ENCODE measurements at places on chromosomes 12 and 14.

GRCh38 chr14:32078023-32078857 lies 1.1 kb downstream of the ARHGAP5 start:
- DNase-seq = peak; percentile 50

- DNase-seq = no peak
Observed at GRCh38 chr12:46430340-46430948, 57.9 kb upstream of the SLC38A2 start.

DNA sequence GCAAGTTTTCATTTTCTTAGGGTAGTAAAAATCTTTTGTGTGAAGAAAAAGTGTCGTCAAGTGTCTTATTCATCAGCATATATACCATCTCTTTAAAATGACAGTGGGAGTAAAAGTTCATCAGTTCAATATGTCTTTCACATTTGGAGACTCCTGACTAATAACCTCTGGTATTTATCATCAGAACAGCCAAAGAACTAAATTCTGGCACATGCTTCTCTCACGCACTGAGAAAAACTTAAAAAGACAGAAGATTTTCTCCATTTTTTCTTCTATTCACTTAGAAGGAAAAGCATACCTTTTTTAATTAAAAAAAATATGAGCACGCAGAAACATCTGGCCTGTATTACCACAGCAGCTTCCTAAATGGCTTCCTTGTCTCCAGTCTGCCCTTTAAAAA lies 265.7 kb downstream of the AKAP6 start:
- no peak for DNase-seq

DNA sequence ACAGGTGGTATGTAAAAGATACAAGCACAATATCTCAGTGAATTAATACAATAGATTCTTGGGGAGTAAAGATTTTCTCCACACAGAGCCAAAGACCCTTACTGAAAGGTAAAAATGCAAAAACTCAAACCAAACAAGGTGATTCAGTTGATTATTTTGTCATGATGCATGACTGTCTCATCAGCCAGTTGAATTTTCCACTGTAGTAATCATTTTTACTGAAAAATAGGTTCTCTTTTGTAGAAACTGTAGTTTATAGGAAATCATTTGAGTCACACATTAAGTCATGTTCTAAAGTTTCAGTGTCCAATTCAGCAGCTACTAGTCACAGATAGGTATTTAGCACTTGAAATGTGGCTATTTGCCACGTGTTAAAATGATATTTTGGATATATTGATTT lies 53.6 kb downstream of the PPFIA2 start:
- no peak for DNase-seq

DNA sequence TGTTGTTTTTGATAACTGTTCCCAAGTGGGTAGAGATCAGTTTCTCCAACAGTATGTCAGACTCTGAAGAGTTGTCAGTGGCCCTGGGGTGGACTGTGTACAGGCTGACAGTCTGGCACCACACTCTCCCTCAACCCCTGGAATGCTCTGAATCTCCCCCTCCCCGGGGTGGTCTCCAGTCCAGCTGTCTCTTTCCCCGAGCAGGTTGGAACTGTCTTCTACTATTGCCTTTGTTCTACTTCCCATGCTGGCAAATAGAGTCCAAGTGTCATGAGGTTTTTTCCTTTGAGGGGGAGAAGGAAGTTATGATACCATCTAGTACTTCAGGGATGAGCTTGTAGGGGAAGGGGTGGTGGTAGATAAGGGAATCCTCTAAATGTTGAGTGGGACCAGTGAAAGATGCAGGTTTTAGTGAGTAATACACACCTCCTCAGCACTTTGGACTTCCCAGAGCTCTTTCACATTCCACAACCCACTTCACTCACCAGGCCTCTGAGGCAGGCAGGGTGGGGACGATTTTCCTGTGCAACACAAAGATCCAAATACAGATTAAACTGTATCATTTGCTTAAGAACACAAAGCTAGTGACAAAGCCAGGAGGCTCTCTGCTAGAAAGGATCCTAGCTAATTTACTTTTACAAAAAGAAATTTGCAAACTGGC lies 170.7 kb upstream of the GZMB start:
- no peak for DNase-seq

- no peak for DNase-seq
Observed at GRCh38 chr12:43969882-43970281, 134.0 kb downstream of the TMEM117 start.

DNA sequence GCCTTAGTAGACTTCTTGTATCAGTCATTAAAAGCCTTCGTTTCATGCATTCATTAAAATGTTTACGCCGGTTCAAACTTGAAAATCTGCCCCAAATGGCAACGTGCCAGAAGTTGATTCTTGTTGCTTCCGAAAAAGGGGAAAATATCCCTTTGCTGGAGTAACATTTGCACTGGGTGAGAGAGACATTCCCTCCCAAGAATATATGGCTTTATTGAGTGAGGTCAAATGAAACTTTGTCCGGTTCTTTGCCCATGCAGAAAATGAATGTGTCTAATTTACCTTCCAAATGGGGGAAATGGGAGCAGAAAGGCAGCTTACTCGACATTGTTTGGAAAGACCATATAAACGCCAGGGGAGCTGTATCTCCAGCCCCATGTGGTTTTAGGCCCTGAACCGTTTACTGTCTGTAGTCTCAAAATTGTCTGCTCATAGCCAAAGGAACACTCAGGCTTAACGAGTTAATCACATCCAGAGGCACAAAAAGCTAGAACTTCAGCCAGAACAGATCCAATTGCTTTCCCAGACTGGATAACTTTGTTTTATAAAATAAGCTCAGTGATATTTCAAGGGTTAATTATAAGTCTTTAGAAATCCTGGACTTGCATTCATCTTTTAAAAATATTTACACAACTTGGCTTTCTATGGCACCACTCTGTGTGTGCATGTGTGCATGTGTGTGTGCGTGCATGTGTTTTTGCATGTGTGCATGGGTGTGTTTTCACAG lies 2.9 kb upstream of the EMP1 start:
- no peak for DNase-seq

- no peak for DNase-seq
Observed at GRCh38 chr14:106094654-106095189, 568.3 kb downstream of the TMEM121 start.

GRCh38 chr14:68160779-68161546 lies 341.4 kb downstream of the RAD51B start:
- no peak for DNase-seq

- no peak for DNase-seq
Observed at GRCh38 chr14:53620317-53620716, 336.3 kb downstream of the BMP4 start.

DNA sequence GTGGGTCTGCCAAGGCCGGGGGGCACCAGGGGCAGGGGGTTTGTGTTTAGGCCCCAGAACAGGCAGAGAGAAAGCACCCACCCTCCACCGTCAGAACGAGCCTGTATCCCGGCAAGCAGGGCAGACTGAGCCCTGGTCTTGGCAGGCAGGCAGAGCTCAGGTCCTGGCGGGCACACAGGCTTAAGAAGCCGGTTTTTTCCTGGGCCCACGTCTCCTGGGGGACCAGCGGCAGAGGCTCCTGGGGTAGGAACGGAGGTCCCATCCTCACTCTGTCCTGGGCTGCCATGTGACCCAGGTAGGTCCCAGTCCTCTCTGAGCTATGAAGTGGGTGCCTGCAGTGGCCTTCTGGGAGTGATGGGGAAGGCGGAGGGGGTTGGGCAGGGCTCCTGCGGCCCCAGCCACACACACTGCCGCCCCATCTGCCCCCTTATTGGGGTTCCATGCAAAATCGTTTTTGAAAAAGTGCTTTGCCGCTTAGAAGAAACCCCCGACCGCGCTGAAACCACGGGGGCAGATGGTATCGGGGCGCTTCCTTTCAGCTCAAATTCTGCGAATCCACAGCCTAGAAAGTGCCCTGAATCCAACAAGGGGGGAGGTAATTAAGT lies 24.2 kb downstream of the SH2B3 start:
- no peak for DNase-seq

- no peak for DNase-seq
Observed at GRCh38 chr14:69670093-69670492, 58.7 kb downstream of the SUSD6 start.

DNA sequence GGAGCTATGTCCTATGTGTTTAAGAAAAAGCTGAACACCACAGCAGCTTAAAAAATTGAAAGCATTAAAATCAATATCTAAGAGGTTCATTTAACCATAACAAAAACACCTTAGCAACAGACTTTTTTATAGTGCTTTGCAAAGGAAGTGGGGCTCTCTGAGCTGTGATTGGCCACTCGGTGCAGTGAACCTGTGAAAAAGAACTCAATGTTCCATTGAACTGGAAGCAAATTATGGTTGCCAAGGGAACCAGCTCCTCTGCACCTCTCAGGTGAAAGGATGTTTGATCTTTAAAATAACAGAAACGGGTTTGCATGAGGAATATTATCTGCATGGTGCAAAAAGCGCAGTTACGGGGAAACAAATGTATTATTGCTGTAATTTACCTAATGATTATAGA lies 149.4 kb downstream of the SNAPC1 start:
- DNase-seq = no peak

DNA sequence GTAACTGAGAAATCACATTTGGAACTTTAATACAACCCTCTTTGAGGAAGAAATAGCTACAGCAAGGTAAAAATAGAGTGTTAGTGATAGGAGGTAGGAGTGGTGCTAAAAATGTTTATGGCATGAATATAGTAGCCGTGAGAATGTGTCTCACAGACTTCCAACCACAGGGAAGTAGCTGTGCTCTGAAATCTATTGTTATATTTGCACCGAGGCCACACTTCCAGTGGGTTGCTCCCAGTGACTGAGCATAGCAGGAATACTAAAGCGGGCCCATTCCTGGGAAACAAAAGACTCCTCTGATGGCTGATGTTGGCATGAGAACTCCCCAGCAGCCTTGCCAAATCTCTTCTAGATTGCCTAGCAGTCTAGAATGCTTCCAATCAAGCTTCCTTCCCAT lies 174.1 kb upstream of the PLXNC1 start:
- no peak for DNase-seq

GRCh38 chr14:75361751-75362433 lies 65.9 kb upstream of the JDP2 start:
- DNase-seq = no peak

GRCh38 chr12:55713721-55714120 lies 2.1 kb upstream of the BLOC1S1 start:
- no peak for DNase-seq

- DNase-seq = peak; percentile 96
Observed at GRCh38 chr14:103562429-103563225, at the start of the genes BAG5 and COA8. BAG5 (minus strand) TSS chr14:103562657; CDS start chr14:103561164, 1,493 bp downstream. COA8 (plus strand) TSS chr14:103562960; CDS start chr14:103563002, 42 bp downstream.

GRCh38 chr14:72892103-72892878 lies 1.6 kb downstream of the DPF3 start:
- DNase-seq = peak; percentile 62

- DNase-seq = peak; percentile 80
Observed at GRCh38 chr12:6199531-6200255, 507 bp upstream of the CD9 start.

DNA sequence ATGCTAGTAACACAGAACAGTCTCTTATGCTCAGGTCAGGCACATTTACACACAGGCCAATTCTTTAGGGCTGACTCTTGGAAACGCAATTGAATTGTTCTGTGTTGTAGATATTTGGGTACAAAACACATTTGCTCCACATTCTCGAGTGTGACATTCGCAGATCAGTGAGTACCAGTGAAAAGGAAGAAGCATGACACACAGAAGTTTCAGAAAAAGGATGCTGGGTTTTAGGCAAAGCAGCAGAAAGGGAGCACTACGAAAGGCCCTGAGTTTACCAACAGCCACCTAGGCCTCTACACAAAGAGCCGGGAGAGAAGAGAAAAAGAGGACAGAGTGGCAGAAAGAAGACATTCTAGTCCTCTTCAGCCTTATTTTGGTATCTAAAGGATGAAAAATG lies 254.4 kb upstream of the BTG1 start:
- no peak for DNase-seq

DNA sequence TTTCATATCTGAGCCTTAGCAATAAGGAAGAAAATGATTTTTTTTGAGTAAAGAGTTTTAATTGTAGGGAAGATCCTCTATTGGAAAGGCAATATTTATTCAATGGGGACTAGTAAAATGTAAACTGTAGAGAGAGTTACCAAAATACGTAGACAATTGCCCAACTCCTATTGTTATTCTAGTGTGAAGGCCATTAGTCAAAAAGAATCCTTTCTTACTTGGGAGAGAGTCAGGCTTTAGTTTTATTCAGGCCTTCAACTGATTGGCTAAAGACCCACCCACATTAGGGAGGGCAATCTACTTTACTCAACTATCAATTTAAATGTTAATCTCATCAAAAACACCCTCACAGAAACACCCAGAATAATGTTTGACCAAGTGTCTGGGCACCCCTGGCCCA lies 485.8 kb upstream of the ATXN7L3B start:
- DNase-seq = no peak

GRCh38 chr14:38291681-38292467 lies 36.0 kb upstream of the CLEC14A start:
- DNase-seq = no peak

- no peak for DNase-seq
Observed at GRCh38 chr14:76985540-76986230, 42.8 kb downstream of the IRF2BPL start.

DNA sequence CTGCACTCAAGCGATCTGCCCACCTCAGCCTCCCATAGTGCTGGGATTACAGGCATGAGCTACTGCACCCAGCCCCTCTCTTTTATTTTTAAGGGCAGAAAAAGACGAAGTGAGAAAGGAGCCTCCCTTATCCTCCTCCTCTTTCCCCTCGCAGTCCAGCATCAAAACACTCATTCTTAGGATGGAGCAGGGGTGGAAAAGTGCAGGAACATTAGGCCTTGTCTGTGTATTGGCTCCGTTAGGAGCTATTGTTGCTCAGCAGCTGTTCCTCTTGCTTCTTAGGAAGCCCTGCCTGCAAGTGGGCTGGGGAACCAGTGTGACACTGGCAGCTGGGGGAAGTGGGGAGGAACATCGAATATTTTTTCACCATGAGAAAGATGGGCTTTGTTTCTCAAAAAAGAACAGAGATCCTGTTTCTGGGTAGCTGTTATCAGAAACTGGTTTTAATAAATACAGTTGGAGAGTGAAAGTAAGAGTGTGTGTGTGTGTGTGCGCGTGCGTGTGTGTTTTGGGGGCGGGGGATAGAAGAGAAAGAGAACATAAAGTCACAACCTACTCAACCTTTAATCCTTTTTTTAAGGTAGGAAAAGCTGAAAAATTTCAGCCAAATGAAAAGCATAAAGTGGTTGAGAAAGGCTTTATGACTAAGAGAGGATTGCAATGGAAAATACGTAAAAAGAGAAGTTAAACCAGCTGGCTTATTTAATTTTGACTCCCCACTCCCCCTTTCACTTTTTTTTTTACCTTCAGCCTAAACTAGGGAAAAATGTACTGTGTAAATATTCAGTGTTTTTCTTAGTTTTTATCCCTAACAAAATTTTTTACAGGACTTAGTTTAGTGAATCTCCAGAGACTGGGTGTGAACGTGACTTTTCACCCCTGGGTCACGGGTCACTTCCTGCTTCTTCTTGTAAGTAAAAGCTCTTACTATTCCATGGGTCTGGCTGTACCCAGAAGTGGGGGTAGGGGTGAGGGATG lies 197.2 kb upstream of the PLEKHG7 start:
- DNase-seq = peak; percentile 61

DNA sequence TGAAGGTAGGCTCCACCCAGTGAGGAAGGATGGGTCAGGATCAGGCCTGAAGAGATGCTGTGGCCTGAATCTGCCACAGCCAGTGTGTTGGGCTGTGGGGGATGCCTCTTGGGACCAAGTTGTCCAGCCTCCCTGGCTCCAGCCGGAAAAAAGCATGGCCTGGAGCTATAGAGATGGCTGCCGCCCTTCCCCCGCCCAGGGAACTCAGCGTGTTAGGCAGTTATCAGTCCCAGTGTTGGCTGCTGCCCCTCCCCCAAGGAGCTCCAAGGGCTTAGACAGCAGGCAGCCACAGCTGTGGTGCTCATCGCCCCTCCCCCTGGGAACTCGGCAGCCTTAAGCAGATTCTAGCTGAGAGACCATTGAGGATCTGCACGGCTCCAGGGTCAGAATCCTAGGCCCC lies 158.0 kb downstream of the CAPZA3 start:
- peak; percentile 88 for DNase-seq

- DNase-seq = no peak
Observed at GRCh38 chr14:45810152-45810872, 557.3 kb upstream of the MIS18BP1 start.

Data from ecto neural progenitor cell (in vitro differentiated cells).